Fibroblast of the aortic adventitia (primary cell): ENCODE measurements at places on chromosomes 16 and 17. TPM values are rescaled to one million over a fixed set of nuclear protein-coding genes. Genes with fewer than 3 reads are reported as not detected.

The KRTAP2-2 gene
- not detected in 2 replicates for total RNA-seq

The ZNF624 gene
- 6.2 and 9.2 TPM in 2 replicates for total RNA-seq

The MEFV gene
- total RNA-seq: under 0.01 TPM in 1 of 2 replicates, not detected in the other

The UNK gene
- total RNA-seq: 18.0 and 30.2 TPM in 2 replicates

The MMP28 gene
- 0.09 TPM in 1 of 2 replicates, not detected in the other for total RNA-seq

The SPIRE2 gene
- total RNA-seq: 2.5 and 7.1 TPM in 2 replicates

DNA sequence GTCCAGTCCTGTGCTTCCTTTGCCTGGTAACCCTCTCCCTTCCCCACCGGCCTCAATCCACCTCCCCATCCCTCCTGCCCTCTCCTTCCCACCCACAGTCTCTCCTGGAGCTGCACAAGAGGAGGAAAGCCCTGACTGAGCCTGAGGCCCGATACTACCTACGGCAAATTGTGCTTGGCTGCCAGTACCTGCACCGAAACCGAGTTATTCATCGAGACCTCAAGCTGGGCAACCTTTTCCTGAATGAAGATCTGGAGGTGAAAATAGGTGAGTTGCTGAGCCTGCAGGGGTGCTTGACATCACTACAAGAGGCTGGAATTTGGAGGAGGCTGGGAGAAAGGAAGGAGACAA is 1.3 kb downstream of the PLK1 start:
- no peak for DNase-seq

GRCh38 chr17:39235555-39236449 is 10.1 kb upstream of the STAC2 start:
- peak; percentile 45 for DNase-seq

DNA sequence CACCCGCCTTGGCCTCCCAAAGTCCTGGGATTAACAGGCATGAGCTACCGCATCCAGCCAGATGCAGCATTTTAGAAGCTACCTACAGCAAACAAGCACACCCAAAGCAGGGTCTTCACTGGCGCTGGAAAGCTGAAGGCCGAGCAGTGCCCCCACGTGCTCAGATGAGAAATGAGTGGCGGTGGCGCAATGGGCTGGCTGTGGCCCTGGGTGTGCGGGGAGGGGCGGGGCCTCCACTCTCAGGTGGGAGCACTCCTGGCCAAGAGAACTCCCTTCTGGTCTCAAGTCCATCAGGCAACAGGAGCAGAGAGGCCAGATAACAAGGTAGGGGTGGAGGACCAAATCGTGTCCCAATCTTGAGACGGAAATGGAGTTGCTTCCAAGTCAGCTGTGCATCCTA is 12.1 kb downstream of the TMEM11 start:
- DNase-seq: no peak

GRCh38 chr16:1494711-1495110 is 1.6 kb downstream of the TELO2 start:
- DNase-seq: no peak

- no peak for DNase-seq
Observed at GRCh38 chr17:27353033-27353460, 59.1 kb downstream of the WSB1 start.

GRCh38 chr17:21292867-21293830 is 8.6 kb downstream of the MAP2K3 start:
- no peak for DNase-seq

- DNase-seq: no peak
Observed at GRCh38 chr17:4077581-4077980, 65.2 kb downstream of the ZZEF1 start.

DNA sequence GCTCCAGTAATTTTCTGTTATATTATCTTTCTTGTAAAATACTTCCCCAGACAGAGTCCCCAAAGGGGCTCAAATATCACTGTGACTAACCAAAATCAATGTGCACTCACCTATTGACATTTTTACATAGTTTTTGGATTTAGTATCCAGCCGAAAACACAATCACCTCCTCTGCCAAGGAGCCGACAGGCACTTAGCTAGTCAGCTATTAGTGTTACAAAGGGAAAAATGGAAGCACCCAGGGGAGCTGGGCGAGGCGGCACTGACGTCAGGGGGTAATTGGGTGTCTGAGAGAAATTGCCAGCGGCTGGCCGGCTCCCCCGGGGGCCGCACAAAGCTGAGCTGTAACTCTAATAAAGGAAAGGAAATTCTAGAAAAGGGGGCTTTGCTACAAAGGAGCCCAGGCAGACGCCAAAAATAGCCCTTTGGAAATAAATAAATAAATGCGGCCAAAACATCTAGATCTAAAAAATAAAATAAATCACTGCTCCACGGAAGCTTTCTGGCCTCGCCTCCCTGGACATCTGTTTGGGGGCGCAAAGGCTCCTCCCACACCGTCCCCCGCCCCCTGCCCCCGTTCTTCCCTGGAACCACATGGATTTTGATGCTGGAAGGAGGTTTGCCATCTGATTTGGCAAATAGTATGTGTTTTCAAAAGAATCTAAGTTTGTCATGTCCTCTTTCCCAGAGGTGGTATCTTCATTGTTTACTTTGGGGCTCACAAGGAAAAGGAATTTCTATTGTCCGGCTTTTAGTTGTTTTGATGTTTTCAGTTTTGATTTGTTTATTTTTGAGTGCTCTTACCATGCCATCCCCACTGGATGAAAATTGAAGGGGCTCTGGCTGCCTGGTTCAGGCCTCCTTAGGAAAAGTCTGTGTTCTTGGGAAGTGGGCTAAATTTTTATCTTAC is 156.7 kb downstream of the ZNF423 start:
- DNase-seq: peak; percentile 82
